ENCODE measurements at places on chromosomes 4 and X.
A peak's percentile ranks its signal among the peaks of the same experiment; 100 is the strongest.

GRCh38 chrX:7159149-7159861, 11.4 kb upstream of the PUDP start:
- H3K4me3 ChIP-seq, result no peak overlapping the region
- no peaks in the 10 kb centered on the region for H3K4me1 ChIP-seq
- no peaks in the 10 kb centered on the region for H3K27me3 ChIP-seq
- no peak overlapping the region for H3K27ac ChIP-seq
- H3K36me3 ChIP-seq, result no peaks in the 10 kb centered on the region
- DNase-seq, result no peak

DNA sequence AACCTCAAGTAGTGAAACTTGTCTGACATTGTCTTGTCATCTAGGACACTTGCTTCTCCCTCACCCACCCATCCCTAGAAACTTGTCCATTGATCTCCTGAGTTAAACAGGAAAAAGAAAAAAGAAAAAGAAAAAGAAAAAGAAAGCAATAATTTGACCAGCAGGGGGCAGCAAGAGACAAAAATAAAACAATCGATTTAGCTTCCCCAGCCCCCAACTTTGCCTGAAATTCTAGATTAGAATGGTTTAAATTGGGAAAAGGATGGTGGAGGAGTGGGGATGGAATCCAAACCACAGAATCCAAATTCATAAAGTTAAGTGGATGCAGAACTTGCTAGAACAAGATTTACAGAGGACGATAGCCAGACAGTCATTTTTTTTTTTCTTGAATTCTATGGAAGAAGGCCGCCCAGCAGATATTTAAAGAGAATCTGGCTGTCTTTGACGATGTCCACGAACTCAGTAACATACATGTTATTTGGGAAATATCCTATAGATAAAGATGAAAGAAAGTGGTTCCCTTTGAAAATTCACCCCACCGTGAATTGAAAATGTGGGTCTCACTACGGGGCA, 282.9 kb downstream of the USP46 start:
- DNase-seq, result no peak
- no peak overlapping the region for H3K4me3 ChIP-seq
- H3K27ac ChIP-seq, result no peak overlapping the region
- no peaks in the 10 kb centered on the region for H3K4me1 ChIP-seq
- no peaks in the 10 kb centered on the region for H3K36me3 ChIP-seq
- no peaks in the 10 kb centered on the region for H3K27me3 ChIP-seq

GRCh38 chr4:165542476-165542875, 163.7 kb downstream of the CPE start:
- no peaks in the 10 kb centered on the region for H3K4me1 ChIP-seq
- H3K27me3 ChIP-seq, result no peaks in the 10 kb centered on the region
- H3K4me3 ChIP-seq, result no peak overlapping the region
- H3K36me3 ChIP-seq, result no peaks in the 10 kb centered on the region

- no peak overlapping the region for H3K4me3 ChIP-seq
- no peak overlapping the region for H3K27ac ChIP-seq
- peaks cover 4% of the 10 kb centered on the region for H3K27me3 ChIP-seq
- DNase-seq, result no peak
- no peaks in the 10 kb centered on the region for H3K4me1 ChIP-seq
These were observed 22.3 kb upstream of the TMEM150C start for GRCh38 chr4:82583897-82584587.

DNA sequence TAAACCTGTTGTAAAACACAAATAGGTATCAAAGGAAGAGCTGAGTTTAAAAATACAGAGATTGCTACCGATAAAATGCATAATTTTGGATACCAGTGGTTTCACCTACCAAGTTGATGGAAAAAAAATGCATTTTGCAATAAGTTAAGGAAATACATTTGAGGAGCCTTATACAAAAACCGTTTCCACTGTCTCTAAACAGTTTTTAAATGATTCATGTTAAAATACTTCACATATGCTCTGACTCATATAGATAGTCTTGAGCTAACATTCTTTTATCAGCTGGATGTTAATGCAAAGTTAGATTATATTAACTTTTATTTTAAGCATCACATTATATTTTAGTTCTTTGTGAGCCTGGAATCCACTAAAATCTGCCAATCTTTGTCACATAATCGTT, 50.6 kb upstream of the ANKRD17 start:
- H3K4me3 ChIP-seq, result no peak overlapping the region
- H3K27me3 ChIP-seq, result no peaks in the 10 kb centered on the region
- no peak overlapping the region for H3K27ac ChIP-seq
- no peak for DNase-seq
- H3K36me3 ChIP-seq, result no peaks in the 10 kb centered on the region
- no peaks in the 10 kb centered on the region for H3K4me1 ChIP-seq

DNA sequence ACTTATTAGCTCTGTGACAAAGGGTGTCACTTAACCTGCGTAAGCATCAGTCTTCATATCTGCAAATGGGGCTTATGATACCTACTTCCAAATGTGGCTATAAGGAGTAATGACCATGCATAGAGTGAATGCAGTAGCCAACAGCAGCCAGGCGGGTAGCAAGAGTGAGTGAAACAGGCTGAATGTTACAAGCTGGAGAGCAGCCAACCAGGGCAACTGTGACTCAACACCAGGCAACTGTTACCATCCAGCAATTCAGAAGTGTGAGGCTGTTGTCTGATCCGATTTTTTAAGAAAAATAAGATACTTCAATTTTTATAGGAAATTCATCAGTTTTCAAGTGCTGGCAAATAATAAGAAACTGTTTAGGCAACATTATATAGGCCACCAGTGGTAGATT, 270.2 kb upstream of the TAPT1 start:
- no peak for DNase-seq
- H3K27me3 ChIP-seq, result no peaks in the 10 kb centered on the region
- H3K4me1 ChIP-seq, result no peaks in the 10 kb centered on the region
- H3K36me3 ChIP-seq, result no peaks in the 10 kb centered on the region

GRCh38 chr4:22217480-22217879, 268.9 kb upstream of the KCNIP4 start:
- no peaks in the 10 kb centered on the region for H3K27me3 ChIP-seq
- no peak for DNase-seq
- H3K36me3 ChIP-seq, result no peaks in the 10 kb centered on the region

DNA sequence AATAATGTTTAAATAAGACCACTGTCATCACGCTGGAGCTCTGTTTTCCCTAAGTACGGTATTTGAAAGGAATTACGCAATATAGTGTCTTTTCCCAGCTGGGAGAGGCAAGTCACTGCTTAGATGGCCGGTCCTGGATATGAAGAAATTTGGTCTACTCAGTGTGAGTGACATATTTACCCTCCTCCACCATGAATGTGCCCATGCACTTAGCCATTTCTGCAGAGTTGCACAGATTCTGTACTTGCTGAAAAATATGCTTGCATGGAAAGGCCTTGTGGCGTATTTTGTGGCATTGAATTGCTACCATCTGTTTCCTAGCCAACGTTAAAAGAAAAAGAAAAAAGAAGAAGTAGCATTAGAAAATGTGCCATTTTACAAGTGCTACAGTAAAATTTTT, 73.1 kb downstream of the ADGRL3 start:
- no peaks in the 10 kb centered on the region for H3K27me3 ChIP-seq
- H3K4me1 ChIP-seq, result no peaks in the 10 kb centered on the region
- H3K27ac ChIP-seq, result no peak overlapping the region
- no peak for DNase-seq
- H3K36me3 ChIP-seq, result no peaks in the 10 kb centered on the region

DNA sequence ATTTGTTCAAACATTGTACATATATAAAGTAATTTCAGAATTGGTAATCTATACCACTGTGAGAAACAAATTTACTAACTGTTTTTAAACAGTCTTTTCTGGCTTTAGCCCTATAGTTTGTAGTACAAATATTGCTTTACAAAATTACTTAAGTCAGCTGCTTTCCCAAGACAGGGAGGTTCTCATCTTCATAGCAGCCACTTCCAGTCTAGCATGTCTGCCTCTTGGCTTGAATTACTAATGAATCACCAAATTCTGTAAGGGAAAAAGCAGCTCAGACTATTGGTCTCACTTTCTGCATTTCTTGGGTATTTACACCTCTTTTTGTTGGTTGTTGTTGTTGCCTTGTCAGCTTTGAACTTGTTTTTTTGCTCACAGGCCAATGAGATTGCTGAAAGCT, 187.2 kb downstream of the NPFFR2 start:
- H3K27me3 ChIP-seq, result no peaks in the 10 kb centered on the region
- H3K27ac ChIP-seq, result no peak overlapping the region
- no peak overlapping the region for H3K4me3 ChIP-seq
- no peaks in the 10 kb centered on the region for H3K4me1 ChIP-seq

- peaks cover 13% of the 10 kb centered on the region for H3K36me3 ChIP-seq
- H3K4me3 ChIP-seq, result peak overlapping the region; percentile 61
- no peaks in the 10 kb centered on the region for H3K27me3 ChIP-seq
- peak; percentile 75 for DNase-seq
These were observed 580 bp downstream of the NAF1 start for GRCh38 chr4:163166041-163166579.

DNA sequence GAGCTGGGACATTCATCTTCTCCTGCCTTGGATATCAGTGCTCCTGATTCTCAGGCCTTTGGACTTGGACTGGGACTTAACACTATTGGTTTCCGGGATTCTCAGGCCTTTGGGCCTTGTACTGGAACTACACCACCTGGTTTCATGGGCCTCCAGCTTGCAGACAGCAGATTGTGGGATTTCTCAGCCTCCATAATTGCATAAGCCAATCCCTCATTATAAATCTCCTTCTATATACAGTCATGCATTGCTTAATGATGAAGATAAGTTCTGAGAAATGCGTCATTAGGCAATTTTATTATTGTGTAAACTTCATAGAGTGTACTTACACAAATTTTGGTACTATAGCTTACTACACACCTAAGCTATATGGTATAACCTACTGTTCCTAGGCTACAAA, 8.9 kb upstream of the CCNG2 start:
- DNase-seq, result no peak
- H3K4me1 ChIP-seq, result peaks cover 3% of the 10 kb centered on the region
- no peaks in the 10 kb centered on the region for H3K27me3 ChIP-seq
- no peaks in the 10 kb centered on the region for H3K36me3 ChIP-seq

DNA sequence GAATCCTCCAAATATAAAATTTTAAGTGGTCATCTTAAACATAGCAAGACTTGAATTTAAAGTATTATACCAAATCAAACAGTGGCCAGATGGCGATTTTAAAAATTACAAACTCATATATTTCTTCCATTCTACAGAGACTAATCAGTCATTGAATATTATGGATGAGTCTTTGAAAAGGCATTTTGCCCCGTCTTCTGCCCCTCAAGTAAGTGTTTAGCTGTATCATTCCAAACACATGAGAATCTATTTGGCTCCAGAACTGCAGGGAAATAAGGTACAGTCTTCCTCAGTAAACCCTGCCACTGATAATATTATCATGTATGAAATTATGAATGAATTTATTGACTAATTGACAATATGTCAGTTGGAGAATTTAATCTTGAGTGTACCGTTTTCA, 191.0 kb downstream of the SLC7A11 start:
- no peak overlapping the region for H3K27ac ChIP-seq
- no peak for DNase-seq
- no peaks in the 10 kb centered on the region for H3K4me1 ChIP-seq
- no peak overlapping the region for H3K4me3 ChIP-seq
- H3K36me3 ChIP-seq, result no peaks in the 10 kb centered on the region

GRCh38 chr4:169619518-169619957, 840 bp upstream of the CLCN3 start:
- H3K4me1 ChIP-seq, result peaks cover 38% of the 10 kb centered on the region
- H3K4me3 ChIP-seq, result peak overlapping the region; percentile 90
- peak overlapping the region; percentile 94 for H3K27ac ChIP-seq
- no peaks in the 10 kb centered on the region for H3K27me3 ChIP-seq
- H3K36me3 ChIP-seq, result no peaks in the 10 kb centered on the region
- DNase-seq, result no peak

GRCh38 chr4:15488136-15488535, 18.5 kb downstream of the CC2D2A start:
- H3K4me1 ChIP-seq, result no peaks in the 10 kb centered on the region
- no peaks in the 10 kb centered on the region for H3K27me3 ChIP-seq
- H3K4me3 ChIP-seq, result no peak overlapping the region
- H3K27ac ChIP-seq, result no peak overlapping the region
- no peaks in the 10 kb centered on the region for H3K36me3 ChIP-seq
- DNase-seq, result no peak

DNA sequence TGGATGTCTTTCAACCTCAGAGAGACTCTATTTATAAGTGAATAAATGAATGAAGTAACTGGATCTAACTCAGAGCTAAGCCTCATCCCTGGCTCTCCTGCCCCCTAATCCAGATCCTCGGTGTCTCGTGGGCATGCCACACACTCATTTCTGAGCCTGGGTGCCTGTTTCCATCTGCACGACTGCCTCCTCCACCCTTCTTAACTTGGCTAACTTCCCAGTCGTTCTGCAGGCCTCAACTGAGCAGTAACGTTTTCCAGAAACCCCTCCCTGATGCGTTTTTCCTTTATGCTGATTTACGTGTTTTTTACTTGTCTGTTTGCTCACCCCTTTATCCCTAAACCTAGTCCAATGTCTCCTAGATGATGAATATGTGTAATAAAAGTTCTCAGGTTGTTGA, 186.9 kb upstream of the HS3ST1 start:
- no peaks in the 10 kb centered on the region for H3K4me1 ChIP-seq
- H3K27me3 ChIP-seq, result no peaks in the 10 kb centered on the region
- H3K27ac ChIP-seq, result no peak overlapping the region
- H3K36me3 ChIP-seq, result no peaks in the 10 kb centered on the region
- no peak for DNase-seq

GRCh38 chr4:78081541-78081940, 24.4 kb downstream of the FRAS1 start:
- no peaks in the 10 kb centered on the region for H3K36me3 ChIP-seq
- no peaks in the 10 kb centered on the region for H3K4me1 ChIP-seq
- no peaks in the 10 kb centered on the region for H3K27me3 ChIP-seq
- H3K27ac ChIP-seq, result no peak overlapping the region

Data from CD8-positive, alpha-beta memory T cell (primary cell).